ENCODE measurements at places on chromosomes 7 and 10.

DNA sequence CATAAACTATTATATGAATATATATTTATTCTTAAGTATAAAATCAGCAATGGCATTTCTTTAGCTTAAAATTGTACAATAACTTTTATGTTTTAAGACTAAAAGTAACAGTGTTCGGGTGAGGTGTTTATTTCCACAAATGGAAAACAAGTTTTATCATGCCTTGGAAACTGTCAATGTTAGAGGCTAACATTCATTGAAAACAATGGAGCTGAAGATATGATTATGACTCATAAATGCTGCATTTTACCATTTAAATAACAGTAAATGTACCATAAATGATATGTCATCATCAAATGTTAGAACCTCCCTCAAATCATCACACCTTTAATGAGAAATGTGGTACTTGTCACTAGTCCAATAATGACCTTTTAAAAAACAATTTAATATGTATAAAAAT, 897.3 kb downstream of the PCDH15 start:
- no peak overlapping the region for H3K27ac ChIP-seq
- H3K4me3 ChIP-seq = no peak overlapping the region
- no peaks in the 10 kb centered on the region for H3K27me3 ChIP-seq
- H3K36me3 ChIP-seq = no peaks in the 10 kb centered on the region
- no peaks in the 10 kb centered on the region for H3K4me1 ChIP-seq
- DNase-seq = no peak

DNA sequence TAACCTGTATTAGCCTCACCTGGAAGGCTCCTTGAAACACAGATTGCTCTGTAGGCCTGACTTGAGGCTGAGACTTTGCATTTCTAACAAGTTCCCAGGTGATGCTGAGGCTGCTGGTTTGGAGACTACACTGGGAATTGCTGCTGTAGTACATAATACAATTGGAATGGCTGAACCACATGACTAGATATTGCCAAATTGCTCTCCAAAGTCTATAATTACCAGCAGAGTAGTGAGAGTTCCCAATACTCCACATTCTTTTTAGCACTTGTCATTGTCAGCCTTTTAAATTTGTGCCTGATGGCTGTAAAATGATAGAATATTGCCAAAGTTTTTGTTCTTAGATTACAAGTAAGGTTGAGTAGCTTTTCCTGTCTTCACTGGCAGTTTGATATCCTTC, 39.9 kb downstream of the PLEKHA8 start:
- H3K4me1 ChIP-seq = peaks cover 20% of the 10 kb centered on the region
- peak; percentile 82 for DNase-seq
- H3K27ac ChIP-seq = peak overlapping the region; percentile 10
- H3K27me3 ChIP-seq = no peaks in the 10 kb centered on the region
- H3K36me3 ChIP-seq = peaks cover 6% of the 10 kb centered on the region
- H3K4me3 ChIP-seq = no peak overlapping the region

DNA sequence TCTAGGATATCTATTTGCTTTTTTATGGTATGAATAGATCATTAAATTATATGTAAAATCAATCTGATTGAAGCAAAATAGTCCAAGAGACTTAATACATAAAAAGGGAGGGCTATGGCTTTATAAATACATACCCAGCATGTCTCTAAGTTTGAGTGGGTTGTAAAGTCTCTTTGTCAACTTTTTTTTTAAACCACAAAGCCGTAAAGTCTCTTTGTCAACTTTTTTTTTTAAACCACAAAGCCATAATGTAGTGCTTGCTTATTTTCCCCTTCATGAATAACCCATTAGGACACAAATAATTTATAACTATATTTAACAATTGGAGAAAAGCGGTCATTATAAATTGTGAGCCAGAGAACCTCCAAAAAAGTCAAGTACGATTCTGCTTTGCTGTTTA, 5.7 kb downstream of the HECTD2 start:
- DNase-seq = no peak
- no peak overlapping the region for H3K27ac ChIP-seq
- no peaks in the 10 kb centered on the region for H3K36me3 ChIP-seq
- peaks cover 18% of the 10 kb centered on the region for H3K4me1 ChIP-seq

DNA sequence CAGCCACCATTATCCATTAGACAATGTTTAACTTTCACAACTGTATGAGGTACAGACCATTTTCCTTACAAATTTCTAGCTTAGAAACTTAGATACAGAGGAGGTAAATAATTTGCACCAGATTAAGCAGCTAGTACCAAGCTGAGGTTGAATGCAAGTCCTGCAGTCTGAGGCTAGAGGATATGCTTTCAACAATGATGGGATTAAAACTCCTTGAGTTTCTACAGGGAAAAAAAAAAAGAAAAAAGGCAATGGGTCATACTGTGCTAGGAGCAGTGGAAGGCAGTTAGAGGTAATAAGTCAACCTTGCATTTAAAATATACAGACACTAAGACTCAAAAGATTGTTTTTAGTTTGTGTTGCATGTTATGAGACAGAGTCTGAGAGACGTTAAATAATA, 86.5 kb downstream of the SEMA3A start:
- peaks cover 12% of the 10 kb centered on the region for H3K36me3 ChIP-seq
- no peak for DNase-seq
- peaks cover 48% of the 10 kb centered on the region for H3K4me1 ChIP-seq
- no peak overlapping the region for H3K27ac ChIP-seq
- no peak overlapping the region for H3K4me3 ChIP-seq
- no peaks in the 10 kb centered on the region for H3K27me3 ChIP-seq

DNA sequence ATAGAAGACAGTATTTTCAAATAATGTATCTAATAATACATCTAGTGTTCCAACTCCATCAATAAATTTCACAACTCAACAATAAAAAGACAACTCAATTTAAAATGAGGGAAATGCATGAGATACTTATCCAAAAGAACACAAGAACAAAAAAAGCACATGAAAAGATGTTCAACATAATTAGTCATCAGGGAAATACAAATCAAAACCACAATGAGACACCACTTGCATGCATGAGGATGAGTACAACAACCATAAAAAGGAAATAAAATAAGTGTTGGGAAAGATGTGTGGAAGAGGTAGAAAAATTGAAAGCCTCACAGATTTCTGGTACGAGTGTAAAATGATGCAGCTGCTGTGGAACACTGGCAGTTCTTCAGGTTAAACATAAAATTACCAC, 111.6 kb upstream of the PTPRZ1 start:
- no peak overlapping the region for H3K4me3 ChIP-seq
- no peaks in the 10 kb centered on the region for H3K27me3 ChIP-seq
- DNase-seq = no peak
- no peak overlapping the region for H3K27ac ChIP-seq
- no peaks in the 10 kb centered on the region for H3K36me3 ChIP-seq

- H3K27me3 ChIP-seq = peaks cover under 1% of the 10 kb centered on the region
- no peaks in the 10 kb centered on the region for H3K36me3 ChIP-seq
- H3K4me1 ChIP-seq = no peaks in the 10 kb centered on the region
- no peak overlapping the region for H3K4me3 ChIP-seq
Observed at GRCh38 chr7:44971188-44971901, 7.5 kb downstream of the MYO1G start.

GRCh38 chr7:3109311-3109915, 65.7 kb upstream of the CARD11 start:
- H3K27ac ChIP-seq = no peak overlapping the region
- no peaks in the 10 kb centered on the region for H3K4me1 ChIP-seq
- H3K36me3 ChIP-seq = peaks cover 11% of the 10 kb centered on the region
- H3K27me3 ChIP-seq = no peaks in the 10 kb centered on the region
- no peak overlapping the region for H3K4me3 ChIP-seq

GRCh38 chr10:6986927-6987326, 406.9 kb upstream of the PRKCQ start:
- H3K27ac ChIP-seq = no peak overlapping the region
- no peaks in the 10 kb centered on the region for H3K36me3 ChIP-seq
- no peak overlapping the region for H3K4me3 ChIP-seq
- H3K27me3 ChIP-seq = peaks cover 5% of the 10 kb centered on the region
- no peak for DNase-seq

DNA sequence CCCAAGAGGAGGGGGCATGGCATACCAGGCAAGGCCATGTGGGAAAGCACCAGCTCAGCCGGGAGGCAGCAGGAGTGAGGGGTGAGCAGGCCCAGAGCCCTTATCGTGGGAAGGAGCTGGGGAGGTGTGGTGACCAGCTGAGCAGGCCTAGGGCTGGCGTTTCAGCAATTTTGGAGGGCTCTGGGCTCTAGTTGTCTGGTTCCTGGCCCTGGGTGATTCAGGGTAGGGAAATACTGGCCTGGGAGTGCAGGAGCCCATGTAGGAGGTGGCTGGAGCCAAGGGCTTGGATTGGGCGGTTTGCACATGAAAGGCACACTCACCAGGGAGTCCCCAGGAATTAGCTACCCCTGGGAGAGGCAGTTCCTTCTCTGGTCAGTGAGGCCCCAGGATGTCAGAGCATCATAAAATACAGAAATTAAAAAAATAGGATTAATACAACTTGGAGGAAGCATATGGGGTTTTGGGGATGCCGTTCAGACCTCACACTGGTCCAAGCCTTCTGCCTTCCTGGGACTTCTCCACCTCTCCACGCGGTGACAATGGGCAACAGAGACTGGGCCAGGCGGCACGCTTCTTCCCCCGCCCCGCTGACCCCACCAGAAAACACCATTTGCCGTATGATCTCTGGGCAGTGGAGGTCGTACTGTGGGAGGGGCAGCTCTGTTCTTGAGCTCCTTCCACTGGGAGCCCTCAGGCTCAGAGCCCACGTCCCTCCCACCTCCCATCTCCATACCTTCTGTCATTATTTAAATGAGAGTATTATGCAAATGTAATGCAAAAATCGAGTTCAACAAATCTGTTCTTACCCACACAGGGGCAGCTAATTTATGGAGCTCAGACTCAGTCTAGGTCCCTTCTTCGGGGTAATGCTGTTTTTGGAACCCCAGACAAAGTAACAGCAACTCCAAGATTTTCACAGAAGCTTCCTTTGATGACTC, 133.0 kb upstream of the FAM20C start:
- H3K4me3 ChIP-seq = no peak overlapping the region
- H3K27ac ChIP-seq = no peak overlapping the region
- H3K4me1 ChIP-seq = no peaks in the 10 kb centered on the region
- no peaks in the 10 kb centered on the region for H3K36me3 ChIP-seq
- H3K27me3 ChIP-seq = peaks cover 18% of the 10 kb centered on the region

DNA sequence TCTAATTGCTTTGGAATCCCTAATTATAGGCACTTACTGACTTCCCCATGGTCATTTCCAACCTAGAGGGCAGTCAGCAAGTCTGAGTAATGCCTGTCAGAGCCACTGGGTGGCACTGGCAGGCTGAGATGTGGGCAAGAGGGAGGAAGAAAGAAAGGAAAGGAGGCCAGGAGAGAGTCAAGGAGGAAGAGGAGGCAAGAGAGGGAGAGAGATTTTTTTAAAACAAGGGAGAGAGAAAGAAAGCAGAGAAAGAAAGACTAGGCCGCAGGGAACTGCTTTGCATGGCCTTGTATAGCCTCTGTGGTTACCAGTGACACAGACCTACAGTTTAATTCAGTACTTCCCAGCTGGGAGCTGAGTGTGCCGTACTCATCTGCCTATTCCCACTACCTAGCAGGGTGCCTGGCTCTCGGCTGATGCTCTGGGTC, 210.4 kb upstream of the ADO start:
- H3K27ac ChIP-seq = no peak overlapping the region
- no peaks in the 10 kb centered on the region for H3K36me3 ChIP-seq
- no peak overlapping the region for H3K4me3 ChIP-seq

DNA sequence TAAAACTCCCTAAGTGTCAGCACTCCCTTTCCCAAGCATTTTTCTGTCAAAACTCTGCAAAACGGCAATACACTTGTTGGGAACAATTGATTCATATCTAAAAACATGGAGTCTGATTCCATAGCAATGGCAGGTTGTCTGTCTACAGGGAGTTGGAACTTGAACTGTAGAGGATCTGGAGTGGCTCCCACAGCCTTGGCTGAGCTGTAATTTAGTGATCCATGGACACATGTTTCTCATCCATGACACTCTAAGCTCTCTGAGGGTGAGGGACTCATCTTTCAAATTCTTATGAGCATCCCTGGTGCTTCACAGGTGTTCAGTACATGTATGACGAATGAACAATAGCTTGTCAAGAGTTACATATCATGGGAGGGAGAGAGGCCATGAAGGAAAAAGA, 466.1 kb downstream of the GRID1 start:
- no peak overlapping the region for H3K27ac ChIP-seq
- no peaks in the 10 kb centered on the region for H3K4me1 ChIP-seq
- no peaks in the 10 kb centered on the region for H3K36me3 ChIP-seq
- no peaks in the 10 kb centered on the region for H3K27me3 ChIP-seq
- H3K4me3 ChIP-seq = no peak overlapping the region

DNA sequence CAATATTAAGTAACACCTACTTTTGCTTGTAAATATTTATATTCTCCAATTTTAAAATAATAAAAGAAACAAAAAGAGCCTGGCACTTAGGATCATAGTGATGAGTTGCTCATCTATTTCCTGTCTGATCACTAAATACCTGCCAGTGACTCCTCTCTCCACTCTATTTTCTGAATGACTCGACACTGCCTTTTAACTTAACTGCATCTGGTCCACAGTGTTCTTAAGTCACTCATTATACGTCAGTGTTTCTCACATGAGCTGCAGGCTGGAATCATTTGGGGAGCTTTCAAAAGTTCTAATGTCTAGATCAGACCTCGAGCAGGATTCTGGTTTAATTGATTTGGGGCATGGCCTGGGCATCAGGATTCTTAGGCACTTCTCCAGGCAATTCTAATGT, 78.0 kb upstream of the AGBL3 start:
- peaks cover 95% of the 10 kb centered on the region for H3K4me1 ChIP-seq
- H3K27ac ChIP-seq = peak overlapping the region; percentile 89
- peak; percentile 55 for DNase-seq
- H3K27me3 ChIP-seq = peaks cover 68% of the 10 kb centered on the region
- H3K4me3 ChIP-seq = peak overlapping the region; percentile 52
